ENCODE measurements at places on chromosomes 12 and 14.

- DNase-seq, result no peak
Measured at GRCh38 chr14:58118097-58118815, 33.8 kb downstream of the ARMH4 start.

DNA sequence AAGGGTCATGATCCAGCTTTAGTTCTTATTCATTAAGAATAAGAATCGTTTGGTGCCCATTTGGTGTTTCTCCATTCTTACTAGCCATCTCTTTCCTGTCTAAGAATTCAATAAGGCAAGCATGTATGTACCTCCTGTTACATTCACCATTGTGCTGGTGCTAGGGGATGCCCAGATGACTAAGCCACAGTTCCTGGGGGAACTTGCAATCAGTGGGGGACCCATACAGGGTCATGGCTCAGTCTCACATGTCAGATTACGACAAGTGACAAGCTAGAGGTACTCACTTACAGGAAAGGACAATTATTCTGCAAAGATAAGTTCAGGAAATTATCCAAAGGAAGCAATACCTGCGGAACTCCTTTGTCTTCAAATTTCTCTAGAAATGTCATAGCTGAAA is 125.4 kb downstream of the STXBP6 start:
- no peak for DNase-seq

DNA sequence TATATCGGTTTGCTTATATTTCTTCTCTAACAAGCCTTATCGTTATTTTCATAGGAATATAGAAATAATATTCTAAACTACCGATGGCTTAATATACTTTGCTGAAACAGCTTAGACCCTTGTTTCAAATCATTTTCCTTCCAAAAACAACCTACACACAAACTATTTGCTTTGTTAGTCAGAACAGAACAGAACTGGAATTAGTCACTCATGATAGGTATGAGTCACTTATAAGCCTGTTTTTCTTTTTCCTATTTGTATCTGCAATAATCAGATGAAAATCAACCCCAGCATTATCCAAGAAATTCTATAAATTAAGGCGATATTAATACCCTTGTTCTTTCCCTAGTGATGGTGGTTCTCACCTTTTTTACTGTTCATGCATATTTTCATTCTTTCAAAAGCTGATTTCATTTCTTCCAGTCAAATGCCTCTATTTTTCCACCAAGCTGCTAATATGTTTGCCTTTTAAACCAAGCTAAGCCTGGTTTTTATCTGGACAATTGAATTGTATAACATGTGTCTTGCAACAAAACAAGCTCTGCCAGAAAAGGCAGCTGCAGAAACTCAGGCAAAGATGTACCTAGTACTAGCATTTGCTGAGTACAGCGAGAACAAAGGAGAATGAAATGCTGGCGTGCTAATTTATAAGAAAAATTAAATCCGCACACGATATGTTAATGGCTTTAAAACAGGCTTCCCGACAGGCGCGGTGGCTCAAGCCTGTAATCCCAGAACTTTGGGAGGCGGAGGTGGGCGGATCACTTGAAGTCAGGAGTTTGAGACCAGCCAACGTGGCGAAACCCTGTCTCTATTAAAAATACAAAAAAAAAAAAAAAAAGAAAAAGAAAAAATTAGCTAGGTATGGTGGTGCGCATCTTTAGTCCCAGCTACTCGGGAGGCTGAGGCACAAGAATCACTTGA is 1418.2 kb downstream of the AACS start:
- DNase-seq, result no peak

DNA sequence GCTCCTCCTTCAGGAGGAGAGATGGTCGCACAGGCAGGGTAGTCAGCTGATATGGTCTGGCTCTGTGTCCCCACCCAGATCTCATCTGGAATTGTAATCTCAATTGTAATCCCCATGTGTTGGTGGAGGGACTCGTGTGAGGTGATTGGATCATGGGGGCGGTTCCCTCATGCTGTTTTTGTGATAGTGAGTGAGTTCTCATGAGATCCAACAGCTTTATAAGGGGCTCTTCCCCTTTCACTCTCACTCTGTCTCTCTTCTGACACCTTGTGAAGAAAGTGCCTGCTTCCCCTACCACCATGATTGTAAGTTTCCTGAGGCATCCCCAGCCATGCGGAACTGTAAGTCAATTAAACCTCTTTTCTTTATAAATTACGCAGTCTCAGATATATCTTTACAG is 218.9 kb upstream of the TMTC1 start:
- no peak for DNase-seq

GRCh38 chr12:42779186-42779859 is 189.8 kb upstream of the PRICKLE1 start:
- no peak for DNase-seq

DNA sequence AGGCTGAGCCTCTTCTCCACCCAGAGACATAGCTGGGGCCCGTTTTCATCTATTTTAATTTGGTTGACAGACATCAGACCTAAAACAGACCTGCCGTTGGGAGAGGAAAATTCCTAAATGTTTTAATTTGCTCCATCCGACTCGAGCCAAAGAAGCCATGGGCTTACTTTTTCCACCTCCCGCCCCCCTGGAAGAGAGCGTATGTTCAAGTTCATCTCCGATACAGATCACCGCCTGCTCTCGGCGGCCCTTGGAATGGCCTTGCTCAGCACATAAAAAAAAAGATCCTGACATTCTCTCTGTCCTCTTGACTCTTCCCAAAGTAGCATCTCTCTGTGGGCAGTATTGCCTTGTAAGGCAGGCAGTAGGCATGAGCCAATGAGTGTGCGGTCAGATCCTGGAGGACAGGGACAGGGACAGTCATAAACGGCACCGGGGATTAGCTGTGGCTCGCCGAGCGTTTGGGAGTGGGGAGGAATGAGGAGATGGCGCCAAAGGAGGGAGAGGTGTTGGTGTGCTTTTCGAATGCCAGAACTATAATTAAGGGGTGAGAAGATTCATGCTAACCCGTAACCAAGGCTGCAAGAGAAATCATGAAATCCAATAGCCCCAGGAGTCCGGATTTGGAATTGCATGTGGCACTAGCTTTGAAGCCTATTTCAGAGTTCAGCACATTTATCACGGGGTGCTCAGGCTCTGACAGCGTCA is 47.9 kb upstream of the MEG3 start:
- no peak for DNase-seq

GRCh38 chr14:91843437-91843836 is 23.9 kb downstream of the TC2N start:
- no peak for DNase-seq

DNA sequence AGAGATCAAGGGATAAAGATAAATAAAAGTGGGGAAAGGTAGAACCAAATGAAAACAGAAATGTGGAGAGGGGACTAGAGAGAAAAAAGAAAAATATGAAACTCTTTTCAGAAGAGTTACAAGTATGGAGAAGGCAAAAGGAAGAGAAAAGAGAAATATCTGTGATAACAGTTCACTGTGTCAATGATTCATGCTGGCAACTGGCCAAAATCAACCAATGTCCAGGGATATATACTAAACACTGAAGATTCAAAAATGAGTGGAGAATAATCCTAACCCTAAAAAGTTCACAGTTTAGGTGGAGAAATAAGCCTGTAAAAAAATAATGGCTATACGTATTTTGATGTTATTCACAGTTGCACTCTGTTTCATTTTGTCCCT is 372.3 kb upstream of the KITLG start:
- DNase-seq, result no peak

All from AML-193 (cell line).